GM12865 (cell line): ENCODE measurements at places on chromosomes 11 and 22.

GRCh38 chr22:46071451-46072109 lies 78.7 kb upstream of the PPARA start:
- DNase-seq: peak; percentile 83

- no peak for DNase-seq
These were observed 21.8 kb upstream of the TP53AIP1 start for GRCh38 chr11:128964463-128964930.

DNA sequence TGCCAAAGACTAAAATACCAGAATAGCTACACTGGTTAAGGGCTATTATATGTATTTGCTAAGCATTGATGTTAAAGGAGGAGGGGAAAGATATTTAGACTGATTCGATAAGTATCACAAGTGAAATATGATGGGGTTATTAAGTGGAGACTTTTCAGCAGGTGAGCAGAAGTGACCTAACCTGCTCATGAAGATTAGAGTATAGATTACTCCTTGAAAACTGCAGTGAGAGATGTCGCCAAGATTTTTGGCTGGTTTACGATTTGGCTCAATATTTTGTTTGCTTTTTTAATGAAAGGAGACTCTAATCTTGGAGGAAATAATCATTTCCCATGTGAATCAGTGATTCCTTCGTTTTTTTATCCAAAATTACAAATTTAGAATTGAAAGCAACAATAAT lies 1279.5 kb upstream of the TENM4 start:
- no peak for DNase-seq

GRCh38 chr11:10990637-10991193 lies 132.9 kb upstream of the ZBED5 start:
- no peak for DNase-seq

GRCh38 chr11:94171693-94172440 lies 43.2 kb downstream of the PANX1 start:
- DNase-seq: peak; percentile 49

DNA sequence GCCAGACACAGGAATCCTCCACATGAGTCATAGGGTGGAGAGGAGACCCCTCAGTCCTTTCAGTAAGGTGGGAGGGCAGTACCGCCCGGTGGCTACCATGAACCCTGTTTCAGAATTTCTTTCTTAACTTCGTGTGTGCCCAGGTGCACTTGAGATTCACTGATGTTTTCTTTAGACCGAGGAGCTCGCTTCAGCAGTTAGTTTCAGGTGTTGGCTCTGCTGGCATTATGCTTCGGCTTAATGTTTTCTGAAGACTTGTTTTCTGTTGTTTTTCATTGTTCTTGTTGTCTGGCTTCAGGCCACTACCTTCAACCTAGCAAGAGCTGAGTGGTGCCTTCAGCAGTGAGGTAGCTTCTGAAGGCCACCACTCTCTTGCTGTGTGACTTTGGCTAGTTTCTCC lies 71.5 kb downstream of the BMAL1 start:
- no peak for DNase-seq

GRCh38 chr11:78127403-78127802 lies 12.0 kb downstream of the ALG8 start:
- DNase-seq: no peak

DNA sequence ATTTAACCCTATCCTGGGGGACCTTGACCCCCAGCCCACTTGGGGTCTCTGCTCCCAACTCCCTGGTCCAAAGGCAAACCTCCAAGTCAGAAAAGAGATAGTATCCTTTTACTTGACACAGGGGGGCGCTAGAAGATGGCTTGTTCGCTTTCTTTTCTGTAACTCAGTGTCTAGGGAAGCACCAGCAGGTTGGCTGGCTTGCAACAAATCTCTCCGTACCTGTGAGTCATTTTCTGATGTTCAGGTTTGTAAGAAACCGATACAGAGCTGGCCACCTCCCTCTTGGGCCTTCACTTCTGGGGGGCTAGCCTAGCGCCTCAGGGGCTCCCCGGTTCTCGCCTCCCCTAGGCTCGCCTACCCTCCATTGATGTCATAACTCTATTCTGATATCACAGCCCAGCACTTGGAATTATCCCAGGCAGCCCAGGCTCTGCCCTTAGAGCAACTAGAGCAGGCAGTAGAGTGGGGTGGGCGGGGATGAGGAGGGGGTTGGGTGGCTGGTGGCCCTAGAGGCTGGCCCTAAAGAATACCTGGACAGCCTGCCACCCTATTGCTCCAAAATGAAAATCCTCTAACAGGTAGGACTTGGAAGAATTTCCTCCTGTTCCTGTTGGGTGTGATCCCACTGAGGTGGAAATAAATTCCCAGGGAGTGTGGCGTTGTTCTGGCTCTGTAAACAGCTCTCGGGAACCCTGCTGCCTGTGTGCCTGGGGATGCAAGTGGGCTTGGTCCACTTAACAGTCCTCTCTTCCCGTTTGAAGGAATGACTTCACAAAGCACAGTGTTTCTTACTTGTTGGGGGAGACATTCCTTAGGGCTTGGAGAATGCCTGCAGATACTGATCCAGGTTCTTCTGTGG lies 69.4 kb downstream of the OSBP2 start:
- peak; percentile 75 for DNase-seq

DNA sequence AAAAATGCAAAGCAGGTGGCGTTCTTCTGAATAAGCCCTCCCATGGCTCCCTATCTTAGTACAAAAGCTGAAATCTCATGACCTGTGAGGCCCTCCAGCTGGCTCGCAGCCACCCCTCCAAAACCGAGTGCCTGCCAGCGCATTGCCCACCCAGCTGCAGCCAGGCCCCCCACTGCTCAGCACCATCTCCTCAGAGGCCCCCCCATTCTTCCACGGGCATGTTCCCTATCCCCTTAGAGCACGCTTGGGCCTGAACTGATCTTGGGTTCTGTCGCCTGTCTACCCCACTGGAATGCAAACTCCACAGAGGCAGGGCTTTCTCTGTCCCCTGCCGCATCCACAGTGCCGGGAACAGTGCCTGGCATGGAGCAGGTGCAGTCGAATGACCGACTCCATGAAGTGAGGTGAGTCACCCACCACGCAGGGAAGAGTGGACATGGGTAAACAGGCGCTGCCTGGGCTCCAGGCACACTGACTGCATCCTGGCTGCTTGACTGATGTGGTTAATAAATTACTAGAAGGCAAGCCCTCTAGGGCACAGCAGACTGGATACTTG lies 11.3 kb upstream of the EFCAB6 start:
- DNase-seq: no peak

GRCh38 chr22:45090497-45090910 lies 73.2 kb upstream of the NUP50 start:
- no peak for DNase-seq

- DNase-seq: no peak
These were observed 39.0 kb upstream of the AKIP1 start for GRCh38 chr11:8871962-8872361.

DNA sequence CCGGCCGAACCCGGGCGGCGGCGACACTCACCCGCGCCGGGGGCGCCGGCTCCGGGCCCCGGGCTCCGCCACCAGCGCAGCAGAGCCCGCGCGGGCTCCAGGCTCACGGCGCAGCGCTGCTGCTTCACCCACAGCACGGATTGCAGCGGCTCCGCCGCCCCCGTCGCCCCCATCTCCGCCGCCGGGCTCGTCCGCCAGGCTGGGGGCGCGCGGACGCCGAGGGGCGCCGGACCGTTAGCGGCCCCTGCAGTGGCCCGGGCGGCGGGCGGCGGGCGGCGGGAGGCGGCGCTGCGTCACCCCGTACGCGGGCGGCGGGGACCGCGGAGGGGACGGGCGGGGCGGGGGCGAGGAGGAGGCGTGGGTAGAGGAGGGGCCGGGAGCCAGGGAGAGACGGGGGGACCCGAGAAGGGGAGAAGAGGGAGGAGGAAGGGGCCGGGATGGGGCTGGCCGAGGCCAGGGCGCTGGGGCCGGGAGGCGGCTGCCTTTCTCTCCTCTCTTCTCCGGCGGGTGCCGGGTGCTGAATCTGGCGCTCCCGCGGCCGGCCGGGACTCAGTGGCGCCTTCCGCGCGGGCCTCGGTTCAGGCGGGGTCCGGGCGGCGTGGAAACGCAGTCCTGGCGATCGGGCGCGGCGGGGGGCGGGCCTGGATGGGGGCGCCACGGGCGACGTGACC lies at the start of gene CERK:
Gene CERK, minus strand, starts transcription at position 277 of the 671 bp plus-strand sequence. Its CDS starts 104 bp downstream, at position 173.
- DNase-seq: peak; percentile 72

GRCh38 chr11:10894666-10895065 lies 36.8 kb upstream of the ZBED5 start:
- no peak for DNase-seq
